ENCODE measurements at places on chromosomes 12 and 14. TPM values are rescaled to one million over a fixed set of nuclear protein-coding genes. Genes with fewer than 3 reads are reported as not detected.

Gene NRIP2
- 0.47 TPM for polyA plus RNA-seq

Gene LYZ
- 6.3 TPM for polyA plus RNA-seq

Gene MIP
- 0.04 TPM for polyA plus RNA-seq

Gene DIO2
- 42.3 TPM for polyA plus RNA-seq

Gene NINJ2
- 3.3 TPM for polyA plus RNA-seq

Gene OR2AP1
- polyA plus RNA-seq: not detected

Gene CDH24
- polyA plus RNA-seq: 4.2 TPM

Gene TDRD9
- polyA plus RNA-seq: 0.28 TPM

Gene GPRC5D
- 0.69 TPM for polyA plus RNA-seq

Gene FAM186B
- polyA plus RNA-seq: 0.09 TPM

Gene LRRK2
- 5.8 TPM for polyA plus RNA-seq

Gene LRRC43
- polyA plus RNA-seq: 0.21 TPM

Gene SYNJ2BP
- polyA plus RNA-seq: 6.8 TPM

Gene DNAH10
- polyA plus RNA-seq: 0.01 TPM

Gene TSHR
- polyA plus RNA-seq: 0.02 TPM

Gene RIMBP2
- 0.20 TPM for polyA plus RNA-seq

Gene CCDC177
- polyA plus RNA-seq: 0.04 TPM

Gene ZNF641
- polyA plus RNA-seq: 3.0 TPM

Gene IL22
- not detected for polyA plus RNA-seq

Gene LHX5
- not detected for polyA plus RNA-seq

Gene RAB21
- 24.7 TPM for polyA plus RNA-seq

Gene FGD4
- 3.7 TPM for polyA plus RNA-seq

Gene CLEC4C
- polyA plus RNA-seq: not detected

Gene P3H3
- polyA plus RNA-seq: 3.4 TPM

Gene PLEK2
- 16.5 TPM for polyA plus RNA-seq

Gene SLC17A8
- polyA plus RNA-seq: not detected

Gene TMTC1
- polyA plus RNA-seq: 1.3 TPM

Gene RPS26
- 941 TPM for polyA plus RNA-seq

Gene BATF
- polyA plus RNA-seq: 2.0 TPM

Gene GPR65
- polyA plus RNA-seq: 0.25 TPM

Gene VRTN
- polyA plus RNA-seq: not detected

Gene DBX2
- polyA plus RNA-seq: 0.01 TPM

Gene NPAS3
- polyA plus RNA-seq: 0.13 TPM

Gene TAS2R31
- polyA plus RNA-seq: 0.16 TPM
